ENCODE measurements at places on chromosomes 5 and 9.

DNA sequence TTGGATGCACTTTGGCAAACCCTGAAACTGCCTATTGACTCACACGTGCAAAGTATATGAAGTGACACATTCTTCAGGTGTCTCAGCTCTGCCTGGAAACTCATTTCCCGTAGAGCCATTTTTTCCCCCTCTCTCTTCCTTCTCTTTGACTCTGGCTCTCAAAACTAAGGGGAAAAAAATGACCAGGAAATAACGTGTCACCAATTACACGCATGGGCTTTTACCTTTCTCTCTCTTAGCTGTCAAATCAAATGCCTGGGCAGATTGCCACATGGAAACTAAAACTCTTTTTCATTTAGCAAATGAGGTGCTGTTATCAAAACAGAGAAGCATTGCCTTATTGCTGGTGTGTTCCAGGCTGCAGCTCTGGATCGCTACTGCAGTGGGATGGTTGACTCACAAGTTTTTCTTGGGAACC, 18.3 kb upstream of the IFNK start:
- no peak for DNase-seq

- DNase-seq, result peak; percentile 9
Measured at GRCh38 chr5:106269252-106269843, 1401.4 kb downstream of the EFNA5 start.

- DNase-seq, result peak; percentile 55
Measured at GRCh38 chr9:104386425-104387069, 117.5 kb upstream of the OR13F1 start.

DNA sequence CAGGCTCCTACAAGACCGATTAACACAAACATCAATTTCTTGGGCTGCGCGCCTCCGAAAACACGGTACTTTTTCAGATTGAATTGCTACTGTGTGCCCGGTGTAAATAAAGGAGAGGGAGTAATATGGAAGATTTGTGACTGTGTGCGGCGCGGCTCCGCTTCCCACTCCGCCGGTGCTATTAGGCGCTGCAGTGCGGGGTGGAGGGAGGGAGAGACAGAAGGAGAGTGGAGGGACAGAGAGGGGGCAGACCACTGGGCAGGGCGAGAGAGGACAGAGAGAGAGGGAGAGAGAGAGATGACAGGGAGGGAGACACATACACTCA, 24.7 kb upstream of the RNU6ATAC start:
- DNase-seq, result no peak

DNA sequence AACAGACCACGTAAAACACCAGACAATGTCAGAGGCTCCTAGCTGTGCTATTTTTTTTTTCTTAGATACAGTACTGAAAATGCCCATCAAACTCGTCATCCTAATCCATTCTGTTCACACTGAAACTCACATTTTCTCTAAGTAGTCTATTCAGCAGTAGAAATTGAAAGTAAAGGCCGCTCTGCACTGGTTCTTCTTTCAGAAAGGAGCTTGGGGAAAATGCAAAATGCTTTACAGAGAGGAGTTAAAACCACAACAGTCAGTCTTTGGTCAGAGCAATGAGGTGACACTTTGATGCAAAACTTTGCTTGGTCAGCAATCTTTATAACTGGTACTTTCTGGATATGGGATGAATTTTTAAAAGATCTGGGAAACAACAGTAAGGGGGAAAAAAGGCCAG, 43.8 kb upstream of the SUSD1 start:
- no peak for DNase-seq

- no peak for DNase-seq
Measured at GRCh38 chr5:31755676-31756230, 116.8 kb downstream of the PDZD2 start.
